ENCODE measurements at places on chromosomes 13 and 19.

- DNase-seq, result peak; percentile 63
Observed at GRCh38 chr13:79451500-79451962, 29.4 kb upstream of the NDFIP2 start.

GRCh38 chr13:92500192-92500591 lies 726.4 kb upstream of the GPC6 start:
- DNase-seq, result no peak

GRCh38 chr19:1366296-1366695 lies 17.4 kb upstream of the NDUFS7 start:
- no peak for DNase-seq

- DNase-seq, result no peak
Observed at GRCh38 chr13:45396533-45397095, 21.6 kb downstream of the SLC25A30 start.

GRCh38 chr13:21675095-21675991 lies 4.5 kb downstream of the FGF9 start:
- no peak for DNase-seq

- no peak for DNase-seq
Observed at GRCh38 chr13:112234131-112234875, 141.9 kb upstream of the SPACA7 start.

DNA sequence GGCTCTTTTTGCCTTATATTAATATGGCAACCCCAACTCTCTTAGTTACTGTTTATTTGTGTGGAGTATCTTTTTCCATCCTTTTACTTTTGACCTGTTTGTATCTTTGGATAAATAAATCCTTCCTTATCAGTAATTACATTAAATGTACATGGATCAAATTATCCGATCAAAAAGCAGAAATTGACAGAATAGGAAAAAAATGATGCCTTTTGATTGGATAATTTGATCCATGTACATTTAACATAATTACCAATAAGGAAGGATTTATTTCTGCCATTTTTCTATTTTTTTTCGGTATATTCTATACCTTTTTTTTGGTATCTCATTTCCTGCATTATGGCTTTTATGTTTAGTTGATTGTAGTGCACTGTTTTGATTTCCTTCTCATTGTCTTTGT lies 57.2 kb downstream of the ZMYM2 start:
- no peak for DNase-seq

DNA sequence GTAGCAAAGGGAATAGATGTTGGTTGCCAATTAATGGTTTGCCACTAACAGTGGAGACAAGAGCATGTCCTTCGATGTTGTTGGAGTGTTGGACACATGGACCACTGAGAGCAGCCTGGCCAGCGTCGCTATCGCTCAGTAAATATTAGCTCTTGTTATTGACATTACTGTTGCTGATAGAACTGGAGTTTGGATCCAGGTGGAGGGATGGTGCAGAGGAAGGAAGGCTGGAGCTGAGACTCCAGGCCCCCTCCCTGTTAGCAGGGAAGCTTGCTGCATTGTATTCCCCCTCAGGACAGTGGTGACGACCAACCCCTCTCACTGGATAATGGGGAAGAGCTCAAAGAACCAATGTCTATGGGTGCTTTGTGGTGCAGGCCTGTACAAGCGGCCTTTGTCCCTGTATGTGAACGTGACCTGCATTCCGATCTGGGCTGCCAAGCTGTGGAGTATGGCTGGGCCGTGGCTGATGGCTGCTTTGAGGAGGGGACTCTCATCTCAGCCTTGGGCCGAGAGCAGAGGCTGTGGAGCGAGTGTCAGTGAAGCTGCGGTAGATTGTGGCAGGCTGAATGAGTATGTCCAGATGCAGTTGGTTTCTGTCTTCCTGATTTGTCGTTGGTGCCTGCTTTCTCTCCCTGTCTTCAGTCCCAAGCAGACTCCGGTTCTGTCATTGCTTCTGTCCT lies 7.0 kb downstream of the CLASRP start:
- DNase-seq, result no peak

DNA sequence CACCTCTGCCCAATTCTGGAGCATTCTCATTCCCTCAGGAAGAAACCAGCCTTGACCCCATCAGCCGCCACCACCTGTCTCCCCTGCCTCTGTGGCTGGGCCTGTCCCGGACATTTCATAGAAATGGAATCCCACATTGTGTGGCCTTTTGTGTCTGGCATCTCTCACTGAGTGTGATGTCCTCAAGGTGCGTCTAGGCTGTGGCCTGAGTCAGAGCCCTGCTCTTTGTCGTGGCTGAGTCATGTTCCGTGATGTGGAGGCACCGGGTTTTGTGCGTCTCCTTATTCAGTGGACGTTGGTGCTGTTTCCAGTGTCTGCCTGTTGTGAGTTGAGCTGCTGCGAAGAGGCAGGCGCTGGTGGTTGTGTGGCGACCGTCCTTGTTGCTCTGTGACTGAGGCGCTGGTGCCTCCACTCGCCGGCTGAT lies 3.5 kb downstream of the FZR1 start:
- no peak for DNase-seq

- no peak for DNase-seq
Observed at GRCh38 chr13:18961383-18962117, 220.1 kb downstream of the TUBA3C start.

DNA sequence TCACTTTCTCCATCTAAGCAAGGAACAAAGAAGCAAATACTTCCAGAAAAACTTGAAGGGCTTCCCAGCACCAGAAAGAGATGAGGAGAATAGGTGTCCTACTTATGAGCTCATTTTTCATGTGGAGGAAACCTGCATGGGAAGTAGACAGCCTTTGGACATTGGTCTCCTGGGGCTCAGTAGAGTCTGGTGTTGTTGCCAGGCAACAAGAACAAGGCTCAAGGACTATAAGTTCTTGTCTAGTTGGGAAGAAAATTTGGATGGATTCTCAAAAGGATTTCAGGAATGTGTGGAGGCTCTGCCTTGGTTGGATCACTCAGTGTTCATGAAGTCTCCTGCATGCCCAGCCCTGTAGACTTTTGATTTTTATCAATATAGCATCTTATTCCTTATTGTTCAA lies 84.5 kb downstream of the MBNL2 start:
- DNase-seq, result no peak

GRCh38 chr13:50075619-50076097 lies 60.4 kb downstream of the KCNRG start:
- no peak for DNase-seq

GRCh38 chr19:48900477-48901406 lies 630 bp downstream of the NUCB1 start:
- no peak for DNase-seq

DNA sequence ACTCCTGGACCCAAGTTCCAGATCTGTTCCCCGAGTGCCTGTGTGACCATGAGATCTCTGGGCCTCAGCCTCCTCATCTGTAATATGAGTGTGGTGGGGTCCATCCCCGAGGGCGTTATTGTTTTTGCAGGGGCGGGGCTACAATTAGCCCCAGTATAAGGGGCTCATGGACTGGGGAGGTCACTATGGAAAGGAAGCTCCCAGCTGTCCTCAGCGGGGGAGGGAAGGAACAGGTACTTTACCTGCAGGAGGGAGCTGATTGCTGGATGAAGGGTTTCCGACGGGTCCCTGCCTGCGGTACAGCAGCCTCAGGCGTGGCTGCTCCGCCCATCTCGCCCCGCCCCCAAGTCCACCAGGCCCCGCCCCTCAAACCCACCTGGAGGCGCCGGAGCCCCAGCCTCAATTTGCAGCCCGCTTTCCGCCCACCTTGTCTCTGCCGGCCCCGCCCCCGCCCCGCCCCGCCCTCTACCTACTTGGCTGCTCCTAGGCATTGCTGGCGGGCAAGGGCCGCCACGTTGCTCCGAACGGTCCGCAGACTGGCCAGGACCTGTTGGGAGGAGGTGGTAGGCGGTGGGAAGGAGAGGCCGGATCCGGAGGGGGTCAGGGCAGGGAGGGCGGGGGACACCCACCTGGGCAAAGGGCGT lies 5.5 kb downstream of the PDE4C start:
- DNase-seq, result no peak

DNA sequence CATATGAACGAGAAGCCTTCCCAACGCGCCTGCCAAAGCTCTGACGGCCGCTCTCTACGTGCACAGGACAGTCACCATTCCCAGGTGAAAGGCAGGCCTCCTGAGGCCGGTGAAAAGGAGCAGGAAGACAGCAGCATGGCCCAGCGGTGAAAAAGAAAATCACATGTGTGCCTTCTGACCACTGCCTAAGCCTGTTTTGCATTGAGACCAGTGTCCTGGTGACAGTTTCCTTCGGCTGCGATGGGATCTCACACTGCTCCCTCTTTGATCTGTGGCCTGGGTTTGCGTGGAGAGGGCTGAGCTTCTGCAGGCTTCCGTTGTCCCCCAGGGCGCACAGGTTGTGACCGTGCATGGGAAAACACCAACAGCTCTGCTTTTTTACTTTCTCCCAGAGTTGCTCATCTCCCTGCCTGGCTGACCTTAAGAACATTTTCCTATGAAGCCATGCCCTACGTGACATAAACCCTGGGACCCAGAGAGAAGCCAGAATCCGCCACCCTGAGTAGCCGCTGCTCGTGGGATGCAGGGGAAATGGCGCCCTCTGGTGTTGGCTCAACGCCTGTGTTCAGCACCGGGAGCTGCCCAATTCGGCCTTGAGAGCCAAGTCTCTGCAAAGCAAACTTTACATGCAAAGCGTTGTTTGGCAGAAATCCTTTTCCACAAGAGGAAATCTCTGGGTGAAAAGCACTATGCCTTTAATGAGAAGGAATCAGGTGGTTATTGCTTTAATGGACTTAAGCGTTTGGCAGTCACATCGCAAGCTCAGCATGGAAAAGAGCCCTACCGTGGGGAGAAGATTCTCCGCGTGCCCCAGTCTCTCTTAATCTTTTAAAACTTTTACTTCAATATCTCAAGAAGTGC lies 112.2 kb upstream of the GPR12 start:
- DNase-seq, result no peak

- DNase-seq, result no peak
Observed at GRCh38 chr19:1833540-1833939, 14.7 kb downstream of the REXO1 start.

GRCh38 chr13:81596224-81596753 lies 1255.4 kb upstream of the SPRY2 start:
- DNase-seq, result no peak

GRCh38 chr19:32570081-32570785 lies 10.8 kb upstream of the PDCD5 start:
- no peak for DNase-seq

DNA sequence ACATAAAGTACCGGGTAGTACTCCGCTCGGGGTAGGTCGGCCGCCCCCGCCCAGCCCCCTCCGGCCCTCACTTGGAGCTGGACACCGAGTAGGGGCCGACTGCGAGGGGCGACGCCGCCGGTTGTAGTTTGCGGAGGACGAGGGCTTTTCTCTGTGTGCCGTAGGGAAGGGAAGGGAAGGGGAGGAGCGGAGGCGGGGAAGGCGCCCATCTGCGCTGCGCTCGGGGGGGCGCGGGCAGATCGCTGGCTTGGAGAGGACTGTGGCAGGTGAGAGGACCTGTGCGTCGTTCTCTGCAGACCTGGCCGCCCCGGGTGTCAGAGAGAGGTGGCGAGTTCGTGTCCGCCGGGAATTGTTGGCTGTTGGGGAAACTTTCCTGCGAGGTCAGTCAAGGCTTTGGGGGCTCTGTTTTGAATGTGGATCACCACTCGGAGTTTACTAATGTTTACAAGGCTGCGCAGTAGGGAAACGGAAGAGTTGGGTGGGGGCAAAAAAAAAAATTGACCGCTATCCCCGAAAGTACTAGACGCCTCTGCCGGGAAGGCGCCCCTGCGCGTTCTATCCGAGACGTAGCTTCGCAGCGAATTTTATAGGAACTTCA lies 1.4 kb downstream of the ING1 start:
- no peak for DNase-seq

GRCh38 chr13:97367016-97367822 lies 66.8 kb upstream of the RAP2A start:
- DNase-seq, result peak; percentile 19
